T-helper 2 cell (primary cell): ENCODE measurements at places on chromosomes 1 and 21.

DNA sequence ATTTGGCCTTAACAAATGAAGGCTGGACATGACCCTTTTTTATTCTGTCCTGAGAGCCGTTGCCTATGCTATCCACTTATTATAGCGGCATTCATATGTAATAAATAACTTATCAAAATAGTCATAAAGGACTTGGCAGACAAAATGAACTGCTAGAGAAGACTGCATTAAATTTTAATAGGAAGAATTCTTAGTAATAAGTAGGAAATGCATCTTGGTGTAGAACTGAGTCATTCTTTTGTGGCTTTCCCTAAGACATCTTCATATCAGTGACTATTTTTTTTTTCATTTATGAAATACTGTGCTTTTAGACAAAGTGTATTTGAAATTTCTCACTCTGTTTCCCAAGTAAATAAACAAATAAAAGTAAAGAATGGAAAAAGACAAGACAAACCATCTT, 45.6 kb downstream of the PBX1 start:
- no peak for DNase-seq

GRCh38 chr21:39232861-39233291, 49.6 kb upstream of the PSMG1 start:
- no peak for DNase-seq

DNA sequence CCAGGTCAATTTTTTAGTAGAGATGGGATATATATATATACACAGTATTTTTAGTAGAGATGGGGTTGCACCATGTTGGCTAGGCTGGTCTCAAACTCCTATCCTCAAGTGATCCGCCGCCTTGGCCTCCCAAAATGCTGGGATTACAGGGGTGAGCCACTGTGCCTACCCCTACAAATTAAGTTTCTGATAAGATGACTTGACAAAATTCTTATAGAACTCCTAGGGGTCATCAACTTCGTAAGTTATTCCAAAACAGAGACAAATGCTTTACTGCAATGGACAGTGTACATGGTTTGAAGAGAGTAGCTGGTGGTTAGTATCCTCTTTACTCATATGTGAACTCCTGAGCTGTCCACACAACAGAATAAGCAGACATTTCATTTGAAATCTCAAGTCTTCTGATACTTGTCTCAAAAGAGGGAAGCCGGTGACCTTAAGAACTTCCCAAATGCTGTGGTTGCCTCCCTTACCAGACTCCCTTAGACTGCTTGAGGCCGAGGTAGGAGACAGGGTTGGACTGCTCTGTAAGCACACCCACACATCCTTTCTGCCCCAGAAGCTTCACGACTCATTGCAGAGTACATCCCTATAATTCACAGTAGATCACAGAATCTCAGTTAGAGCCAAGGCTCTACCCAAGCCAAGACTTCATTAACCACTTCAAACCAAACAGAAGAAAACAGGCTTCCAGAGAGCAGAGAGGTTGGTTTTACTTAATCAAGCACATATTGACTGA, 244.1 kb upstream of the IRF2BP2 start:
- DNase-seq = no peak

GRCh38 chr1:224785040-224785328, 144.5 kb upstream of the DNAH14 start:
- no peak for DNase-seq

GRCh38 chr1:115314092-115314491, 24.0 kb downstream of the NGF start:
- DNase-seq = no peak
